ENCODE measurements at places on chromosomes 5 and 9.

DNA sequence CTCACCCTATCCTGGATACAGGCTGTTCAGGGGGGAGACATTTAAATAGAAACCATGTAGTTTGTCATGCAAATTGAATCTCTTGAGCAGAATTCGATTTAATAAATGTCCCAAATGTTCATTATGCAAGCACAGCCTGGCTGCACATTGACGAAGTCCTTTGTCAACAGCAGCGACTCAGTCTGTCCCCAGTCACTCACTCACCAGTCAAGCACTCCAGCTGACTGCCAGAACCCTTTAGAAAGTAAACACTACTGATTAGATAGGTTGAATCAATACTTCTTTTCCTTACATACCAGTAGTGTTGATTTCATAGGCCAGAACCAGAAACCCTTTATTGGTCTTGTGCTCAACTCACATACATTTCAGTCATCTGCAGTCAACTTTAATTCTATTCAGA, 27.5 kb downstream of the CDH6 start:
- DNase-seq = no peak

DNA sequence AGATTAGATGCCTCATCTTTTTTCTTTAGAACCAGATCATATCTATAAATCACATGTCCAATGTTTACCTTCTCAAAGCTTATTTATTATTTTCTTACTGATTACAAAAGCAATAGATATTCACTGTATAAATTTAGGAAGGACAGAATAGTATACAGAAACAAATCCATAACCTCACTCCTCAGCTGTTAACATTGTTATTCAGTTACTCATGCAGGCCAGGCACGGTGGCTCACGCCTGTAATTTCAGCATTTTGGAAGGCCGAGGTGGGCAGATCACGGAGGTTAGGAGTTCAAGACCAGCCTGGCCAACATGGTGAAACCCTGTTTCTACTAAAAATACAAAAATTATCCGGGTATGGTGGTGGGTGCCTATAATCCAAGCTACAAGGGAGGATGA, 15.3 kb downstream of the STOM start:
- DNase-seq = no peak

DNA sequence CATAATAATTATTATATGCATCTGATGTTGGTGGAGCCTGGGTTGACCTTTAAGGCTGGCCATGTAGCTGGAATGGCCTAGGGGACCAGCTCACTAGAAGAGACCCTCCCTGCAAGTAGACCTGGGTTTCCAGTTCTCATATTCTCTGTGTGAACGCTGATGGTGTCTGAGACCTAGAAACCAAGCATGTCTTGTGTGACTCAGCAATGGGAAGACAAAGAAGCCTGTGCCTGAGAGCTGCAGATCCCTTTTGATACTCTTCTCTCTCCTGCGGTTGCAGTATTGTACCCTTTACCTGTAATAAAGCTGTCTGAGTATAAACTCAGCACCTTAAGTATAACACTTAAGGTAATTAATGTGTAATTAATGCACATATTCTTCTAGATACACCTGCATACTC, 22.2 kb downstream of the C9orf152 start:
- no peak for DNase-seq

GRCh38 chr9:76425677-76426453, 31.6 kb upstream of the RFK start:
- DNase-seq = no peak

DNA sequence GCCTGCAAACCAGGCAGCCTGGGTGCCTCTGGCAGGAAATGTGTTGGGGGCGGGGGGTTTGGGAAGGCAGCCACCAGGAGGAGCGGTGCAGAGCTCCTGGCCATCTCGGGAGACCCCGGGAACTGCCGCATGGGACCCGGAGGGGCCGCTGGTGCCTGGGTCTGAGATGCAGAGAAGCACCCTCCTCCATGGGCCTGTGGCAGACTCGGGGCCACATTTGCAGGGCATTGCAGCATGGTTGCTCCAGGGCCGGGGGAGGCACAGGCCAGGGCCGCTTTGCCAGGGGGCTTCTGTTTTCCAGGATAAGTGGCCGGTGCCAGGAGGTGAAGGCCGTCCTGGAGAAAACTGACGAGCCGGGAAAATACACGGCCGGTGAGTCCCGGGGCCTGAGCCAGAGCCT, 1.7 kb downstream of the LCN1 start:
- no peak for DNase-seq

GRCh38 chr5:77163453-77163852, 47.0 kb upstream of the PDE8B start:
- DNase-seq = no peak

DNA sequence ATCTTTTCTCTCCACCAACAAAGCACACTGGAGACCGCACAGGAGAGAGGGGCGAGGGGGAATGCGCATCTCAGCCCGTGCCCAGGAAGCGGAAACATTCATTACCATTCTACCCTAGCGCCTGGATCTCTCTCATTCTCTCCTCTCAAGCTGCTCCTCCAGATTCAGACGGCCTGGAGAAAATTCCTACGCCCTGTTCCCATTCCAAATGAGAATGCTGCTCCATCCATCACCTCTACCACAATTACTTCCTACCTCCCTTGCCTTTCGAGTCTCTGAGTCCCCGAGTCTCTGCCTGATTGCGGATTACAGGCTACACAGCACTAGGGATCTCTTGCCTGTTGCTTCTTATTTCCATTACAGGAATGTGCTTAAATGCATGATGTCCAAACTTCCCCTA, 6.7 kb downstream of the DDX31 start:
- DNase-seq = no peak

- no peak for DNase-seq
These were observed 22.8 kb upstream of the ELL2 start for GRCh38 chr5:95984287-95984938.

GRCh38 chr5:113042491-113043243, 66.1 kb downstream of the DCP2 start:
- DNase-seq = no peak

GRCh38 chr5:134099288-134099872, 15.1 kb upstream of the TCF7 start:
- DNase-seq = no peak

- DNase-seq = no peak
These were observed 80.9 kb downstream of the EBF1 start for GRCh38 chr5:159018855-159019254.
